ENCODE measurements at places on chromosomes 2 and 18.

GRCh38 chr2:85462322-85462721 is 43.8 kb downstream of the SH2D6 start:
- DNase-seq, result no peak
- H3K27me3 ChIP-seq, result no peaks in the 10 kb centered on the region
- no peak overlapping the region for H3K4me3 ChIP-seq
- no peaks in the 10 kb centered on the region for H3K36me3 ChIP-seq
- no peaks in the 10 kb centered on the region for H3K4me1 ChIP-seq

- DNase-seq, result no peak
- H3K27ac ChIP-seq, result no peak overlapping the region
- H3K27me3 ChIP-seq, result no peaks in the 10 kb centered on the region
- H3K4me3 ChIP-seq, result no peak overlapping the region
- H3K36me3 ChIP-seq, result no peaks in the 10 kb centered on the region
- H3K4me1 ChIP-seq, result no peaks in the 10 kb centered on the region
Observed at GRCh38 chr2:144605231-144605840, 85.4 kb upstream of the ZEB2 start.

- H3K27ac ChIP-seq, result peak overlapping the region; percentile 55
- no peak overlapping the region for H3K4me3 ChIP-seq
- no peak for DNase-seq
Observed at GRCh38 chr2:42754021-42754775, 9.7 kb downstream of the OXER1 start.

DNA sequence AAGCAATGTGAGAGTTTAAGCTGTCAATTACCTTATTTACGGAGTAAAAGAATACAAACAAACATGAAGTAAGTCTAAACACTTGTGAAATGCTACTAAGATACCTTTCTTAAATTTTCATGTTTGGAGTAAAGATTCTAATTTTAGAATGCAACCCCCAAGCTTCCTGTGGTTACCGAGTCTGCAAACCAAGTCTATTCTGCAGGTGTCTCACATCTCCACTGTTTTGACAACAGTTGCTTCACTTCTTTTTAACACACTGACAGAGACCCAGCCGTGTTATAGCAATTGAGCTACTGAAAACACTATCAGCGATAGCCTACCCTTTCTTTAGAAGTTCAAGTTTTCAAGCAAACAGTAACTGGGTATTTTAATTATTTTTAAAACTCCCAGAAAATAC is 608.3 kb downstream of the ERBB4 start:
- H3K4me1 ChIP-seq, result no peaks in the 10 kb centered on the region
- H3K36me3 ChIP-seq, result no peaks in the 10 kb centered on the region
- no peaks in the 10 kb centered on the region for H3K27me3 ChIP-seq
- DNase-seq, result no peak

- DNase-seq, result peak; percentile 73
- no peaks in the 10 kb centered on the region for H3K36me3 ChIP-seq
- H3K27me3 ChIP-seq, result no peaks in the 10 kb centered on the region
- H3K4me3 ChIP-seq, result peak within 1 kb of the TSS; percentile 81
Observed at GRCh38 chr2:218781691-218782527, at the start of gene CYP27A1. TSS of gene CYP27A1 (plus strand) at chr2:218782147. CDS start at chr2:218782183, 36 bp downstream.

DNA sequence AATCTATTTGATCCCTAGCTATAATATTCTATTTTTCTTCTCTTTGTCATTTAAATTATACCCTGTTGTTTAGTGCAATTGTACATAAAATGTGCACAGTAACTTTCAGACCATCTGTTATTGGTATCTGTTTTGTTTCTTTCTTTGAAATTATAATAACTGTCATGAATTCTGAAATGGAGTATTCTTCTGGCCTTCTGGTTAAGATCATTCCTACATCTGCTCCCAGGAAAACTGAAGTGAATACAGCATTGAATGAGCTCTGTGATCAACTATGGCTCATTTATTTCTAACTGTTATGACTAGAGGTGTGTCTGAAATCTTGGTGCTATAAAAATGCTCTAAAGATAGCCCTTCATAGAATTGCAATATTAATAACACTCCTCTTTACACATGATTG is 788.4 kb upstream of the TMEFF2 start:
- no peaks in the 10 kb centered on the region for H3K4me1 ChIP-seq
- no peak overlapping the region for H3K4me3 ChIP-seq
- DNase-seq, result no peak
- H3K36me3 ChIP-seq, result no peaks in the 10 kb centered on the region
- H3K27me3 ChIP-seq, result no peaks in the 10 kb centered on the region

DNA sequence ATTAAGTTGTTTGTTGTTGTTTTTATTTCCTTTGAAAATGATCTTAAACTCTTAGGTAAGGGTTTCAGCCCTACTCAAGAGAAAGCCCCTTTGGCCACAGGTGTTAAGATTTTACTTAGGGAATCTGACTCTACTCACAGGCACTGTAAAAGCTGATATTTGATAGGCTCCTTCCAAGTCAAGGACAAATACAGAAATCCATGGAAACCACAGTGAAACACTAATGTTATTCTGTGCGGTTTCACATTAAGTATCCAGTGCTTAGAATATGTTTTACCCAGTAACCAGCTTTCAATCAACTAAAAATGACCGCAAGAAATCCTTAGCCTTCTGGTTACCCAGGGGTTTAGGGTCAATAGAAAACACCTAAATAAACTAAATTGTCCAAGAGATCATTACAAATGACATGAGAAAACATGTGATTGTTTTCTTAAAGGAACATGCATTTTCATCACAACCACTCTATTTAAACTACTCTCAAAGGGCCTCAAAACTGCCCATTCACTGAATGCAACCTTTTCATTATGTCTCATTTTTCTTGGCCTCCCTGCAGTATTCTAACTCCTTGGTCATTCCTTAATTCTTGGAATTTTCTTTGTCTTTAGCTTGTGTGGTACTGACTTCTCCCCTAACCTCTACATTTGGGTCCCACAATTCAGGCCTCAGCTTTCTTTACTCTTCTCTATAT is 56.0 kb downstream of the CDH2 start:
- no peaks in the 10 kb centered on the region for H3K27me3 ChIP-seq
- no peak overlapping the region for H3K4me3 ChIP-seq
- peaks cover 2% of the 10 kb centered on the region for H3K4me1 ChIP-seq
- no peak for DNase-seq
- no peaks in the 10 kb centered on the region for H3K36me3 ChIP-seq
